Type B pancreatic cell (in vitro differentiated cells): ENCODE measurements at places on chromosomes 5 and 9. TPM values are rescaled to one million over a fixed set of nuclear protein-coding genes. Genes with fewer than 3 reads are reported as not detected.

The CCL27 gene
- total RNA-seq = 0.43 and 1.1 TPM in 2 replicates

The MYOZ3 gene
- total RNA-seq = 0.17 and 6.1 TPM in 2 replicates

The ABLIM3 gene
- 7.8 and 8.0 TPM in 2 replicates for total RNA-seq

- no peak for DNase-seq
Observed at GRCh38 chr5:167671176-167671575, 620.3 kb upstream of the WWC1 start.

GRCh38 chr9:68955330-68955729 lies 58.6 kb downstream of the PRKACG start:
- DNase-seq = no peak

DNA sequence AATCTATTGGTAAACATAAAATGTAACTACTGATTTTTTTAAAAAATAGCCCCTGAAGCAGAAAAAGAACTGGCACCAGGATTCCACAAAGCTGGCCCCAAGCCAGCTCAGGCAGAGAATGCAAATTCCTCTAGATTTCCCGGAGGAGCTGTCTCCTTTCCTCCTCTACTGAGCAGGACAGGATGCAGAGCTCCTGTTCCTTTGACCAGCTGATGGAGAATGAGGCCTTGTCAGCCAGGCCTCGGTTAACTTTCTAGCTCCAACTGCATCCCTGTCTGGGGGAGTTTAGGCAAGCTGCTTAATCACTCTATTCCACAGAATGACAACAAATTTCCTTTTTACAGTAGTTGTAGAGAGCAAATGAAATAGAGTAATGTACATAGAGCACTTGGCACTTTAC lies 155.5 kb downstream of the GNAQ start:
- no peak for DNase-seq

GRCh38 chr9:75238311-75238976 lies 150.1 kb downstream of the OSTF1 start:
- no peak for DNase-seq

DNA sequence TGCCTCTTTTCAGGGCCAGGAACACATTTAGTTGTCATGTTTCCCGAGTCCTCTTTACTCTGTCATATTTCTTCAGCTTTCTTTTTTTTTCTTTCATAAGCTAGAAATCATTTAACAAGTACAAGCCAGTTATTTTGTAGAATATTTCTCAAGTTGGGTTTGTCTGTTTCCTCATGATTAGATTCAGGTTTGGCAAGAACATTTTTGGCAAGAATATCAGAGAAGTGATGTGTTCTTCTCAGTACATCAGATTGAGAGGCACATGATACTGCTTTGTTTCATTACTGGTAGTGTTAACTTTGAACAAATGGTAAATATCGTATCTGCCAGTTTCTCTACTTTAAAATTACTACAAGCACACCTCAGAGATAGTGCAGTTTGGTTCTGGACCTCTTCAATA lies 45.1 kb downstream of the PCSK5 start:
- DNase-seq = no peak

GRCh38 chr9:100586093-100586492 lies 8.2 kb downstream of the CAVIN4 start:
- DNase-seq = no peak

- DNase-seq = no peak
Observed at GRCh38 chr5:86030753-86031152, 587.0 kb upstream of the COX7C start.

DNA sequence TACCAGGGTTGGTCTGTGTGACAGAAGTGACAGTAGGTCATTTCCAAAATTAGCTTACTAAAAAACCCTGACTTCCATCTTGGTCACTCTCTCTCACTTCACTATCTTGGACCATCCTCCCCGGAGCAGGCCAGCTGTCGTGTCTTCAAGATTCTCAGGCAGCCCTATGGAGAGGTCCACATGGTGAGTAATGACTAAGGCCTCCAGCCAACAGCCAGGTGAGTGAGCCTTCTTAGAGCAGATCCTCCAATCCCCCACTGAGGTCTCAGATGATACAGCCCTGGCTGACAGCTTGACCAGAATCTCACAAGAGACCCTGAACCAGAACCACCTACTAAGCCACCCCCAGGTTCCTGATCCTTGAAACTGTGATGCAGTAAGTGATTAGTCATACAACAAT lies 92.0 kb downstream of the DCP2 start:
- no peak for DNase-seq

DNA sequence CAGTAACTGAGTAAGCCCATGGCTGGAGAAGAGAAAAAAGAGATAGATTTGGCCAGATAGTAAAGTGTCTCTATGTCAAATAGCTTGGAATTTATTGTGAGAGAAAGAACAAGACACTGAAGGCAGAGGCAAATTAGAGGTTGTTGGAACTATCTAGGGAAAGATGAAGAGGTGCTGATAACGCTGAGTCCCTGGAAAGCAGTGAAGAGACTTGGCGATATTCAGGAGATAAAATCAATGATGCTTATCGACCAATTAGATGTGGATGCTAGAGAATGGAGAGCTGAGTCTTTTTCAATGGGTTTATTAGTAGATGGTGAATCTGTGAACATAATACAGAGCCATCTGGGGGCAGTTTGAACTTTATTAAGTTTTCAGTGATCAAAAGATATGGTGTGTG lies 48.6 kb upstream of the GABRA1 start:
- no peak for DNase-seq
